Globus pallidus (tissue), 1 donor: ENCODE measurements at places on chromosomes 12 and 14.

- DNase-seq = no peak
These were observed 140.8 kb downstream of the DUSP6 start for GRCh38 chr12:89211456-89211855.

DNA sequence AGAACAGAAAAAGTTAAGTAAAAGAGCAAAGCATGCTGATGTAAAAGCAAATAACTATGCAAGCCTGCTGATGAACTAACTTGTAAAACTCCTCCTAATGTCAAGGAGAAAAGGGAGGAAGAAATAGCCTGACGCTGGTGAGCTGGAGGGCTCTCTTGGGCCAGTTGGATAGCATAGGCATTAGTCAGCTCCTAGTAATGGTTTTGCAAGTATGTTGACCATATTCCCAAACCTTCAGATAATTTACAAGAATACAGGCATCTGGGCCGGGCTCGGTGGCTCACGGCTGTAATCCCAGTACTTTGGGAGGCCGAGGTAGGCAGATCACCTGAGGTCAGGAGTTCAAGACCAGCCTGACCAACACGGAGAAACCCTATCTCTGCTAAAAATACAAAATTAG, 871.4 kb downstream of the C12orf50 start:
- no peak for DNase-seq

- no peak for DNase-seq
These were observed 19.1 kb upstream of the PGF start for GRCh38 chr14:74974364-74975058.

DNA sequence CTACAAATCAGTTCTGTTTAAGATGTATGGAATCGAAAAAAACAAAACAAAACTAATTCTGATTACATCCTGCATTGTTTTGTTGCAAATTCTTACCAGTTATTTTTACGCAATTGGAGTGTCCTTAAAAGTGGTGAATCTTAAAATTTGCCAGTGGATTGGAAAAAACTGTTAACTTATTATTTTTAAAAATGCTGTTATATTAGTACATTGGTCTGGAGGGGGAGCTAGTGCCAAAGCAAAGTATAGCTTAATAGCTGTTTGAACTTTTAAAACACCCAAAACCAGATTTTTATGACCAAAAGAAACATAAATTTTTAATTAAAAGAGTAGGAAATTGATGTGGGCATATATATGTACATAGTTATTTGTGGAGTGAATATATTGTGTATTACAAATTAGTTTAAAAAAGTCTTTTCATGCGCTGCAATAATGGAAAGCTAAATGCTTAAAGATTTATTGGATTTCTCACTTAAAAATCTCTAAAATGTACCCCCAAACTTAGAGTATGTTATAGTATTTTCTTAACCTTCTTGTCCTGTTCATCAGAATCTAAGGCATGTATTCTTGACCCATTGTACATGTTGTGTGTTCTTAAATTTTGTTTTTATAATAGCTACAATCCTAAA, 2.5 kb downstream of the FUT8 start:
- DNase-seq = peak; percentile 60

DNA sequence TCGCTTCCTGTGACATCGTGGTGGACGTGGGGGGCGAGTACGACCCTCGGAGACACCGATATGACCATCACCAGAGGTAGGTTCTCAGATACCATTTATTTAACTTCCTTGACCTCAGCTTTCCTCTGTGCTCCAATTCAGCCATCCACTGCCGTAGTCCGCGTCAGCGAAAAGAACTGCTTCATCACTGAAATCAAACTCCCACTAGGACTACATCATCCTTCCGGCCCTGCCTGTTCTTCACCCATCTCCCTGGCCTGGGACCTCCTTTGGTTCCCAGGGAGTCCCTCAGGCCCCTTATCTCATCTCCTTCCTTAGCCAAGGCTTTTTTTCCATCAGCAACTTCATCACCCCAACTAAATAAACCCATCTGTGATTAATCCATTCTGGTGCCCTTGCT, 692 bp downstream of the MYG1 start:
- DNase-seq = no peak

DNA sequence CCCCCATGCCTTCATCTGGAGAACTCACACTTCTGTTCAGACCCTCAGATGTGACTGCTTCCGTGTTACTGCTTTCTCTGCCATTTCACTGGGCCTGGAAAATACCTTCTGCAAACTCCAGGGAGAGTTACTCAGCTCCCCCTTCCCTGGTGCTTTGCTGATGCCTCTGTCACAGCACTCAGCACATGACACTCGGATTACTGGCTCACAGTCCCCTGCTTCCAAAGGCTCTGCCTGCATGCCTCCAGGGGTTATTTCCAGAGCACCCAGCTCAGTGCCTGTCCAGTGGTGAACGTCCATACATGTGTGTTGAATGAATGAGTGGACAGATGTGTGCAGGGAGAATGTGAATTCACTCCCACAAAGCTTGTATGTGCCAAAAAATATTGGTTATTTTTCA, 237.2 kb upstream of the FKBP4 start:
- DNase-seq = no peak

GRCh38 chr12:116323406-116324386, 46.2 kb upstream of the MED13L start:
- no peak for DNase-seq

GRCh38 chr12:108939594-108939993, 59.7 kb downstream of the DAO start:
- DNase-seq = no peak
